ENCODE measurements at places on chromosomes 2 and 18.

- DNase-seq: no peak
Observed at GRCh38 chr2:99593692-99594427, 104.0 kb upstream of the REV1 start.

DNA sequence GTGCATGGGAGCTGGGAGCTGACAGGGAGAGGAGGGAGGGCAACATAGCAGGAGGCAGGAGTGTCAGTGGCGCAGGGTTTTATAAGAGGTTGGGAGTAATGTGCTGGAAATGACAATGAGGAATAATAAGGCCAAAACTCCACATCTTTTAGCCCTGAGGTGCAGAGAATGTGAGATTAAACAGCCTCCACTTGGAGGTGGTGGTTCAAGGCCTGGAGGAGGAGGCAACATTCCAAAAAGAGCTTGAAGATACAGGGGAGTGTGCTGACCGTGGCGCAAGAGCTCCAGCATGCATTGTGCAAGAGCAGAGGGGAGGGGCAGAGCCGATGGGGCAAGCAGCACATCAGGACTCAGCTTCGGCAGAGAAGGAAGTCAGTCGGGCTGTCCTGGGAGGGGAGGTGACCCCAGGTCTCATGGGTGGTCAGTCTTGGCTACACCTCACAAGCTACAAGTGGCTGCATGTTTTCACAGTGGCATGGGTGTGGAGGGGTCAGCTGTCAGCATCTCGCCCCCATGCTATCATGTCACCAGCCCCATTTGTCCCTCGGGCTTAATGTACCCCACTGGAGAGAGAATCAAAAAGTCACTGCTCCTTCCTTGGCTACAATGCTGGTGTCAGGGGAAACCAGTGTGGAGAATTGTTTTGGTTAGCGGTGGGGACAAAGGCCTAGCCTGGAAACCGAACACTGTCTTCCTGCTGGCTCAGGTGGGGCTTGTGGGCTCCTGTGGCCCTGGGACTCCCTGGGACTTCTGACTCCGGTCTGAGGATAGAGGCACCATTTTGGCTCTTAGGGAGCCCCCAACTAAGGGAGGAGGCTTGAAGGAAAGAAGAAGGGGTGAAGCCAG, 208.0 kb downstream of the ZFP36L2 start:
- peak; percentile 93 for DNase-seq

- DNase-seq: no peak
Observed at GRCh38 chr18:10059610-10060468, 146.0 kb downstream of the VAPA start.

- no peak for DNase-seq
Observed at GRCh38 chr18:4631239-4631638, 176.1 kb upstream of the DLGAP1 start.

GRCh38 chr2:129689653-129690448, 289.6 kb upstream of the RAB6C start:
- no peak for DNase-seq

DNA sequence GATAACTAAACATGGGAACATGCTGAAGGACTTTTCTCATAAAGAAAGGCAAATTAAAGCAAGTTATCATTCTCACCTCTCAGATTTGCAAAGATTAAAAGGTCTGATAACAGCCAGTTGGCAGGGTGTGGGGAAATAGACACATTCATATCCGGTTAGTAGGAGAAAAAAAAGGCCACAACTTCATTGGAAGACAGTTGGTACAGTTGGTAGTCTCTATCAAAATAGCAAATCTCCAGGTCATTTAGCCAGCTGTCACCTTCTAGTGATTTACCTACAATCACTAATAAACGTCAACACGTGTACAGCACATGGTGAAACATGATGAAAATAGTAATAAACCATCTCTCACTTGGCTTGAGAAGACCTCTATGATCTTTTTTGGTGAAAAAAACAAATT, 16.6 kb downstream of the INPP5D start:
- no peak for DNase-seq

Measured in GM03348 (cell line).